PC-3 (cell line): ENCODE measurements at places on chromosomes 16 and 17. TPM values are rescaled to one million over a fixed set of nuclear protein-coding genes. Genes with fewer than 3 reads are reported as not detected.
A peak's percentile ranks its signal among the peaks of the same experiment; 100 is the strongest.

The PRKCB gene
- total RNA-seq, result not detected in 2 replicates

The SGSM2 gene
- 36.6 and 47.2 TPM in 2 replicates for total RNA-seq

The CLEC18B gene
- 0.29 and 0.87 TPM in 2 replicates for total RNA-seq

The SLC5A2 gene
- total RNA-seq, result 0.11 TPM in 1 of 2 replicates, not detected in the other

The HIGD1B gene
- not detected in 2 replicates for total RNA-seq

The CHST6 gene
- 0.35 and 0.91 TPM in 2 replicates for total RNA-seq

The UMOD gene
- total RNA-seq, result not detected in 2 replicates

The TTLL6 gene
- 0.29 and 0.40 TPM in 2 replicates for total RNA-seq

The TBCD gene
- 29.6 and 52.5 TPM in 2 replicates for total RNA-seq

The TRPV3 gene
- 3.6 and 4.8 TPM in 2 replicates for total RNA-seq

The SCNN1G gene
- 4.5 and 6.3 TPM in 2 replicates for total RNA-seq

The KRTAP1-1 gene
- not detected in 2 replicates for total RNA-seq

The C17orf67 gene
- 2.3 and 4.4 TPM in 2 replicates for total RNA-seq

The C1QTNF1 gene
- total RNA-seq, result 18.6 and 21.0 TPM in 2 replicates

DNA sequence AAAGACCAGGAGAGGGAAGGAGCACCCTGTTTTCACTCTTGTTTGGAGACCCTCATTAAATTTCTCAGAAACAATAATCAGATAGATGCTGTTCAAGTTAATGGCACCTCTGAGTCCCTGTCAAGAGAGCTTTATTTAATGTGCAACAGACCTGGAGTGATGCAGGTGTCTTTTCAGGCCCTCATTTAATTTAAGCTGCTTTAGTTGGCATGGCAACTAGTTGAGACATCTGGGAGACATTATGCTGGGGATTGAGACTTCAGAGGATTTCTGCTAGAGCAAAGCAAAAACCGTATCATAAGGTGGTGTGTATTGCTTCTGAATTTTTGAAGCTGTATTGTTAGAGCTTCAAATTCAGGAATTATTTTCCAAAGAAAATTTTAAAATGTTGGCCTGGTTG is 108.5 kb downstream of the NLK start:
- H3K36me3 ChIP-seq, result no peaks in the 10 kb centered on the region
- no peak overlapping the region for H3K27ac ChIP-seq
- H3K4me3 ChIP-seq, result no peak overlapping the region
- no peaks in the 10 kb centered on the region for H3K4me1 ChIP-seq
- no peaks in the 10 kb centered on the region for H3K27me3 ChIP-seq
- DNase-seq, result no peak

GRCh38 chr17:83131401-83132011 is 52.1 kb downstream of the METRNL start:
- H3K36me3 ChIP-seq, result no peaks in the 10 kb centered on the region
- no peak overlapping the region for H3K27ac ChIP-seq
- peaks cover 5% of the 10 kb centered on the region for H3K27me3 ChIP-seq

GRCh38 chr16:89315791-89316581 is 98.5 kb downstream of the ZNF778 start:
- peaks cover 10% of the 10 kb centered on the region; the same call in 1 of the 2 replicates for H3K36me3 ChIP-seq
- H3K4me3 ChIP-seq, result no peak overlapping the region
- peak; percentile 89 for DNase-seq
- H3K27ac ChIP-seq, result peak overlapping the region; percentile 94

GRCh38 chr16:56309008-56309407 is 116.3 kb downstream of the AMFR start:
- H3K27me3 ChIP-seq, result peaks cover 24% of the 10 kb centered on the region
- H3K4me3 ChIP-seq, result no peak overlapping the region
- H3K36me3 ChIP-seq, result no peaks in the 10 kb centered on the region
- H3K27ac ChIP-seq, result no peak overlapping the region

- no peak overlapping the region for H3K4me3 ChIP-seq
- DNase-seq, result no peak
- no peak overlapping the region for H3K27ac ChIP-seq
- peaks cover 23% of the 10 kb centered on the region for H3K4me1 ChIP-seq
- no peaks in the 10 kb centered on the region for H3K36me3 ChIP-seq
Measured at GRCh38 chr17:57447990-57448758, 191.9 kb downstream of the MSI2 start.

DNA sequence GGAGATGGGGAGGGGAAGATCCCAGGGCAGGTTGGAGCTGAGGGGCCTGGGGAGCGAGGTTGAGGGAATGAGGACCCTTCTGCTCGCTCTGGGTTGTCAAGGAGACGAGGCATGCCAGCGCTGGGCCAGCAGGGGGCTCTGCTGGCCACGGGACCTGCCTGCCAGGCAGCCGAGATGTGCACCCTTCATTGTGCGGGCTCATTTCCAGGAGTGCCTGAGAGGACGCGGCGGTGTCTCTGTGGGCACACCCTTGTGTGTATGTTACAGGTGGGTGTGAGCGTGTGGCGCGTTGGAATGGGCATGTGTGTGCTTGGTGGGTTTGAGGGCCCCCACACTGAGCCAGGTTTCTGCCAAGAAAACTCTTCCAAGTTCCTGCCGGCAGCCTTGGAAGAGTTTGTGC is 15.9 kb downstream of the ARHGAP23 start:
- no peaks in the 10 kb centered on the region for H3K36me3 ChIP-seq
- no peak overlapping the region for H3K27ac ChIP-seq
- H3K27me3 ChIP-seq, result no peaks in the 10 kb centered on the region
- H3K4me3 ChIP-seq, result no peak overlapping the region
- H3K4me1 ChIP-seq, result no peaks in the 10 kb centered on the region
- DNase-seq, result peak; percentile 69

GRCh38 chr16:19502395-19503131 is 19.3 kb downstream of the GDE1 start:
- no peak overlapping the region for H3K27ac ChIP-seq
- H3K4me3 ChIP-seq, result no peak overlapping the region
- H3K4me1 ChIP-seq, result peaks cover 29% of the 10 kb centered on the region

DNA sequence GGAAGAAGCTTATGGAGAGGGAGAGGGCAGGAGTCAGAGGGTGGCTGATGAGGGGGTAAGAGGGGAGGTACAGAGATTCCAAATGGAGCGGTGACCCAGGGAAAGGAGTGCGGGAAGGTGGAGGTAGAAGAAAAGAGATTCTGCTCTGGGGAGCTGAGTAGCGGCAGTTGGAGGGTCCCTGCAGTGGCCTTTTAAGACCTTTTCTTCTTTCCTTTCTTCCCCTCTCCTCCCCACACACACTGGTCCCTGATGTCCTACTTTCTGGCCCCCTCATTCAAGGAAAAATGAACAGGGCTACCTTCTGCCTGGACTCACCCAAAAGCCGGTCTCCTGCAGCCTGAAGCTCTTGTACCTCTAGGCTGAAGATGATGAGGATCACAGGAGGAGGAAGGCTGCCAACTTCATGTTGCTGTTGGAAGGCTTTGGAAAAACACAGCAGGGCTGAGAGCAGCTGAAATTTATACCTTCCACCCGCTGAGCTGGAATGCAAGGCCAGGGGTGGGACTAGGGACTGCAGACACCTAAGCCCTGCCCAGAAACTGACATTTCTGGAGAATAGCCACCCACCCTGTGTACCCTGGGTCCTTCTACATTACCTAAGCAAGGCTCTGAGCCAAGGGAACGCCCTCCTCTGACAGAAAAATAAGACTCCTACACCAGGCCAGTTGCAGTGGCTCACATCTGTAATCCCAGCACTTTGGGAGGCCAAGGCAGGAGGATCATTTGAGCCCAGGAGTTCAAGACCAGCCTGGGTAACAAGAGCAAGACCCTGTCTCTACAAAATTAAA is 9.4 kb upstream of the HEATR6 start:
- H3K4me3 ChIP-seq, result no peak overlapping the region
- peak; percentile 24 for DNase-seq
- no peaks in the 10 kb centered on the region for H3K36me3 ChIP-seq
- no peak overlapping the region for H3K27ac ChIP-seq
- H3K4me1 ChIP-seq, result peaks cover 7% of the 10 kb centered on the region

- DNase-seq, result no peak
- H3K27me3 ChIP-seq, result no peaks in the 10 kb centered on the region
- no peak overlapping the region for H3K4me3 ChIP-seq
- H3K27ac ChIP-seq, result no peak overlapping the region
Measured at GRCh38 chr16:7303660-7304200, 28.9 kb upstream of the RBFOX1 start.

GRCh38 chr16:15865742-15866141 is 8.9 kb upstream of the MYH11 start:
- H3K27me3 ChIP-seq, result no peaks in the 10 kb centered on the region
- no peak overlapping the region for H3K27ac ChIP-seq
- no peak for DNase-seq
- no peak overlapping the region for H3K4me3 ChIP-seq
- no peaks in the 10 kb centered on the region for H3K4me1 ChIP-seq
- peaks cover 25% of the 10 kb centered on the region; the same call in 1 of the 2 replicates for H3K36me3 ChIP-seq

- no peak for DNase-seq
- no peaks in the 10 kb centered on the region for H3K27me3 ChIP-seq
- no peak overlapping the region for H3K4me3 ChIP-seq
Measured at GRCh38 chr17:4150096-4150495, 7.1 kb downstream of the CYB5D2 start.

- H3K27me3 ChIP-seq, result no peaks in the 10 kb centered on the region
- no peaks in the 10 kb centered on the region for H3K4me1 ChIP-seq
- H3K4me3 ChIP-seq, result no peak within 1 kb of the TSS
- no peak within 1 kb of the TSS for H3K27ac ChIP-seq
- no peak for DNase-seq
Measured at GRCh38 chr17:64020056-64020766, at the start of gene ICAM2. TSS of gene ICAM2 (minus strand) at chr17:64020633. CDS start at chr17:64006691, 13,942 bp downstream.

DNA sequence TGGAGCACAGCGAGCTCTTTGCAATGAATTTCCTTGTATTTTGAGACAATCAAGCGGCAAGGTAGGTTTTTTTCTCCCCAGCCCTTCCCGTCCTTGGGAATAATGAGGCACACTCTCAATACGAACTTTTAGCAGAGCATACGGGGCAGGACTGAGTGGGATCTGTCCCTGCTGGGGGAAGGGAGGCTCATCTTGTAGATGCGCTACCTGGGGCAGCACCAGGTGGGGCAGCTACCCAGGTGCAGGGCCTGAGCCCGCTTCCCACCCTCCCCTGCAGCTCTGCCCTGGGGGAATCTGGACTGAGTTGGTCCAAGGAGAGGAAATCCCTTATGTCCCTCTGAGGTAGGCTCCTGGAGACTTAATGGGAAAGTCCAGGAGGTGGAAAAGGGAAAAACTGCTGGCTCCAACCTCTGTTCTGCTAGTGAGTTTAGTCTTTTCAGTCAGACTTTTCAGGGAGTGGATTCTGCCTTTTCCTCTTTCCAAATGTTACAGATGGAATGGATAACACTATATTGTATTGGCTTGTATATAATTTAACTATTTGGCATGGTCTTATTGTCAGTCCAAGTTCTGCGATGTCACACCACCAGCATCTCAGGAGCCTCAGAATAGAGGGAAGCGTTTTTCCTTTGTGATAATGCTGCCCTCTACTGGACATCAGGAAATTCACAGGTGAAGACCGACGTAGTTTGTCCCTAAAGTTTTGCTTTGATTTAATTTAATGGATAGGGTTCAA is 9.6 kb upstream of the CES1 start:
- H3K4me1 ChIP-seq, result no peaks in the 10 kb centered on the region
- H3K36me3 ChIP-seq, result no peaks in the 10 kb centered on the region
- H3K4me3 ChIP-seq, result no peak overlapping the region
- peak; percentile 51 for DNase-seq

GRCh38 chr16:50888486-50889261 is 146.8 kb downstream of the CYLD start:
- no peaks in the 10 kb centered on the region for H3K4me1 ChIP-seq
- H3K4me3 ChIP-seq, result no peak overlapping the region
- H3K27ac ChIP-seq, result no peak overlapping the region
- H3K36me3 ChIP-seq, result no peaks in the 10 kb centered on the region

- no peaks in the 10 kb centered on the region for H3K27me3 ChIP-seq
- no peak overlapping the region for H3K27ac ChIP-seq
- H3K4me3 ChIP-seq, result peak overlapping the region; percentile 74
Measured at GRCh38 chr16:46789499-46790414, 41.2 kb downstream of the C16orf87 start.

DNA sequence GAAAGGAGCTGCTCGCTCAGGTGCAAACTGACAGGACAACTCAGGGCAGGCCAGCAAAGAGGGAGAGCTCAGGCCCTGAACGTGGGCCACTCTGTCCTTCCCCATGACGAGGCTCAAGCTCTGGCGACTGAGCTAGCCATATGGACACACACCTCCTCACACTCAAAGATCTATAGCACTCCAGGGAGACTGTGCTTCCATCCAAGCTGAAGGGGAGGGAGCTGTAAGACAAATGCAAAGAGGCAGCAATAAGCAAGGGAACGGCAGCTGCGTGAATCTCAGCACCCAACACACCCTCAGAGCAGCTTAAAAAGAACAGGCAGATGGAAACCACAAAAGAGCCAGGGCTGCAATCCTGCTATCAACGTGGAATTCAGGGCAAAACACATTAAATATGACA is 13.5 kb downstream of the NUDT16L1 start:
- DNase-seq, result no peak
- H3K36me3 ChIP-seq, result no peaks in the 10 kb centered on the region; the same call in 1 of the 2 replicates
- no peaks in the 10 kb centered on the region for H3K4me1 ChIP-seq
- H3K27me3 ChIP-seq, result no peaks in the 10 kb centered on the region
- no peak overlapping the region for H3K4me3 ChIP-seq

GRCh38 chr16:28082624-28083023 is 19.1 kb upstream of the GSG1L start:
- DNase-seq, result no peak
- H3K36me3 ChIP-seq, result no peaks in the 10 kb centered on the region
- no peak overlapping the region for H3K27ac ChIP-seq
- no peaks in the 10 kb centered on the region for H3K27me3 ChIP-seq
- H3K4me3 ChIP-seq, result no peak overlapping the region

DNA sequence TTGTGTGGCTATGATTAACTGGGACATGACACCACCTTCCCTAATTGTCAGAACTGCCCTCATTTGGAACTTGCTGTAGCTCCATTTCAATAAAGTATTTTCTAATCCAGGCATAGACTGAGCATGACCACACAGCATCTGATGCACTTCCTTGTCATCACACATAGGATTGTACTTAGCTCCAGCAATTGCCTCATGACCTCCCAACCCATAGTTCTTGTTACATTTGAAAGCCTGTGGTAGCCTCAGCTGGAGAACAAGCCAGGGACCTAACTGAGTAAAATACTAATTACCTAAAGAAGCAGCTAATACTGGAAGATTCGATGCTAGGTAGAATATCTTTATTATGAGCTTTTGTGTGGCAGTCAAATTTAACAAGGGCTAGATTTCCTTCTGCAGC is 187.3 kb upstream of the KIF2B start:
- DNase-seq, result no peak
- H3K27ac ChIP-seq, result no peak overlapping the region
- H3K4me1 ChIP-seq, result no peaks in the 10 kb centered on the region
- no peak overlapping the region for H3K4me3 ChIP-seq
- no peaks in the 10 kb centered on the region for H3K27me3 ChIP-seq

GRCh38 chr17:27384261-27384701 is 72.0 kb upstream of the KSR1 start:
- DNase-seq, result peak; percentile 94
- peaks cover 32% of the 10 kb centered on the region for H3K4me1 ChIP-seq
- no peaks in the 10 kb centered on the region for H3K27me3 ChIP-seq
- peak overlapping the region; percentile 79 for H3K27ac ChIP-seq
- no peaks in the 10 kb centered on the region; the same call in 1 of the 2 replicates for H3K36me3 ChIP-seq

DNA sequence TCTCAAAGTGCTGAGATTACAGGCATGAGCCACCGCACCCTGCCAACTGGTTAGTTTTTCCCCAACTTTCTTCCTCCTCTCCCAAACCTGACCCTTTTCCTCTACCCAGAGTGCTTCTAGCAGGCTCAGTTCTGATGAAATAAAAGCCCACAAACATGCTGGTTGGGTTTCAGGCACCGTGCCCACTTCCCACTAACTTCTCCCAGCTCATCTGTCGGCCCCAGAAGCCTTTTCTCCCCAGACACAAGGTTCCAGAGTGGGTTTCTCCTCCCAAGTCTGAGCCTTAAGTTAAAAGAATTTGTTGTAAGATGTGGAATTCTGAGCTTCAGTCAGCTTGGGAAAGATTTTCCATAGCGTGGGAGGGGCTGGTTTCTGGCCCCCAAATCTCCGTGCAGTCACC is 11.5 kb upstream of the SCN4A start:
- H3K4me3 ChIP-seq, result no peak overlapping the region
- H3K27ac ChIP-seq, result no peak overlapping the region
- peaks cover 12% of the 10 kb centered on the region for H3K4me1 ChIP-seq
- no peaks in the 10 kb centered on the region for H3K36me3 ChIP-seq
- DNase-seq, result no peak
